Neural progenitor cell (in vitro differentiated cells): ENCODE measurements at places on chromosomes 13 and 19. TPM values are rescaled to one million over a fixed set of nuclear protein-coding genes. Genes with fewer than 3 reads are reported as not detected.

The CEACAM8 gene
- not detected in 2 replicates for total RNA-seq

The FFAR2 gene
- total RNA-seq: not detected in 2 replicates

The FOSB gene
- 2.3 and 5.4 TPM in 2 replicates for total RNA-seq

The TTYH1 gene
- total RNA-seq: 34.2 and 128 TPM in 2 replicates

The KLHL1 gene
- not detected in 2 replicates for total RNA-seq

The C19orf67 gene
- not detected in 2 replicates for total RNA-seq

The COX7A1 gene
- total RNA-seq: not detected in 2 replicates

The LENG1 gene
- total RNA-seq: 2.7 and 5.4 TPM in 2 replicates

The ZNF486 gene
- 23.4 and 26.9 TPM in 2 replicates for total RNA-seq

The ATP1A3 gene
- total RNA-seq: 1.6 TPM in 1 of 2 replicates, not detected in the other

- no peaks in the 10 kb centered on the region for H3K4me1 ChIP-seq
- no peak overlapping the region for H3K4me3 ChIP-seq
- no peaks in the 10 kb centered on the region for H3K36me3 ChIP-seq
- DNase-seq: no peak
Measured at GRCh38 chr13:77040835-77041234, 13.9 kb upstream of the FBXL3 start.

DNA sequence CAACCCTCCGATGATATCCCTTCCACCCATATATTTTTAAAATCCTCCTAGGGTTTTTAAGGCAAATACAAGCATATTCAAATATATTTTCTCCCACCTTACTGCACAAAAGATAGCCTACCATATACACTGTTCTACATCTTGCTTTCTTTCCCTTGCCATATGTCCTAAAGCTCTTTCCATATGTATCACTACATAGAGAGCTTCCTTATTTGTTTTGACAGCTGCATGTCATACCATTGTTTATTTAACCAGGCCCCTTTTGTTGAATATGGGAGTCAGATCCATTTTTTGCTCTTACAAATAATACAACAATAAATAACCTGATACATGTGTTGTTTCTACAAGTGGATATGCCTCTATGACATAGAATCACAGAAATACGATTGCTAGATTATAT is 32.8 kb upstream of the WDFY2 start:
- H3K4me3 ChIP-seq: no peak overlapping the region
- H3K4me1 ChIP-seq: no peaks in the 10 kb centered on the region
- no peaks in the 10 kb centered on the region for H3K36me3 ChIP-seq
- H3K27me3 ChIP-seq: no peaks in the 10 kb centered on the region
- no peak overlapping the region for H3K27ac ChIP-seq

GRCh38 chr13:49326222-49326917 is 78.6 kb downstream of the CDADC1 start:
- H3K27ac ChIP-seq: no peak overlapping the region
- no peaks in the 10 kb centered on the region for H3K27me3 ChIP-seq
- no peaks in the 10 kb centered on the region for H3K4me1 ChIP-seq
- no peaks in the 10 kb centered on the region for H3K36me3 ChIP-seq
- H3K4me3 ChIP-seq: no peak overlapping the region

- H3K4me1 ChIP-seq: peaks cover 7% of the 10 kb centered on the region
- H3K27me3 ChIP-seq: peaks cover 68% of the 10 kb centered on the region
- no peak overlapping the region for H3K27ac ChIP-seq
Measured at GRCh38 chr13:57629821-57630235, 1.7 kb upstream of the PCDH17 start.

DNA sequence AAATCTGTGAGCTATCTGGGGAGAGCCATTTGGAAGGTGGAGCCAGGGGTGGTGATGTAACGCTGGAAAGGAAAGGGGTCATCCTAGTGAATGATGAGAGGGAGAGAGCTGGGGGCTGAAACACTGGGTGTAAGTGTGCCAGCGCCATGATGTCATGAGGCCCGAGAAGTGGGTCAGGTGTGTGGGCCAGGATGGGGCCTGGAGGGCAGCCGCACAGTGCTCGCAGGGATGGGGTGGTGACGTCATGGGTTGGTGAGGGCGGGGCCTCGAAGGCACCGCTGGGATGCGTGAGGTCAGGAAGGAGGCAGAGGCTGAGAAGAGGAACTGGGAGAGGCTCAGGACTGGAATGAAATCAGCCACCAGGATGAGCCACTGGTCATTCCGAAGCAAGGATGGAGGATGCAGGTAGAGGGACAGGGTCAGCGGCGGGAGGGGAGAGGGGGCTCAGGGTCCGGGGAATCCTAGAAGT is 4.4 kb downstream of the CCDC61 start:
- H3K4me3 ChIP-seq: peak overlapping the region; percentile 66
- H3K27me3 ChIP-seq: peaks cover 7% of the 10 kb centered on the region
- no peaks in the 10 kb centered on the region for H3K36me3 ChIP-seq
- peaks cover 11% of the 10 kb centered on the region for H3K4me1 ChIP-seq
- peak; percentile 78 for DNase-seq

GRCh38 chr19:56949626-56950025 is 109.1 kb upstream of the PEG3 start:
- no peak for DNase-seq
- H3K4me1 ChIP-seq: no peaks in the 10 kb centered on the region
- H3K36me3 ChIP-seq: no peaks in the 10 kb centered on the region
- no peaks in the 10 kb centered on the region for H3K27me3 ChIP-seq
- H3K4me3 ChIP-seq: no peak overlapping the region

- peaks cover 63% of the 10 kb centered on the region for H3K4me1 ChIP-seq
- H3K36me3 ChIP-seq: no peaks in the 10 kb centered on the region
- H3K27me3 ChIP-seq: no peaks in the 10 kb centered on the region
Measured at GRCh38 chr13:35789335-35790165, 313.1 kb upstream of the MAB21L1 start.

DNA sequence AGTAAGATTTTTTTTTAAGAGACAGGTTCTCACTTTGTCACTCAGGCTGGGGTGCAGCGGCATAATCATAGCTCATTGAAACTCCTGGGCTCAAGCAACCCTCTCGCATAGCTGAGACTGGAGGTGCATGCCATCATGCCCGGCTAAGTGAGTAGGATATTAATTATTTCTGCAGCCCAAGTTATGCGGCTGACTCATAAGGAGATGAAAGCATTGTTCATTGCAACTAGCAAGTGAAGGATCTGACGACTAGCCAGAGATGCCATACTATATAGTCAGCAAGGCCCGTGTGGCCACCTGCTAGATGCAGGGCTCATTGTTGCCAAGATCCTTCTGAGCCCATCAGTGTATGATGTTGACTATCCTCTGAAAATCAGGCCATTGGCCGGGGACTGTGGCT is 45.2 kb downstream of the ABCC4 start:
- no peak for DNase-seq
- H3K4me1 ChIP-seq: no peaks in the 10 kb centered on the region
- no peaks in the 10 kb centered on the region for H3K27me3 ChIP-seq
- H3K4me3 ChIP-seq: no peak overlapping the region

DNA sequence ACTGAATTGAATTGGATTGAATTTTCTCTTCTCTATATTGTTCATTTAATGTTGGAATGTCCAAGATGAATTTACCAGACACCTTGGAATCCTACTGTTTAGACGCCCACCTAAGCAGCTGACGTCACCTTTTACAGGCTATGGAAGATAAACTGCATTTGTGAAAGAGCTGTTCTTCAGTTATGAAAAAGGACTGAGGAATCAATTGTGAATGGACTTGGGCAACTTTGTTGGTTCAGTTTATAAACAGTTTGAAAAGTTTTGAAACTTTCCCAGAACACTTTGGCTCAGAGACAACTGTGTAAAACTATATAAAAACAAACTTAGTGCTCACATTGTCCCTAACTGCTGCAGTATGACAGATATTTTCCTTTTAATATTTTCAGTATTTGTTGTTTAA is 590.8 kb upstream of the SPRY2 start:
- no peaks in the 10 kb centered on the region for H3K4me1 ChIP-seq
- no peak overlapping the region for H3K27ac ChIP-seq
- no peak overlapping the region for H3K4me3 ChIP-seq
- no peaks in the 10 kb centered on the region for H3K27me3 ChIP-seq
- no peaks in the 10 kb centered on the region for H3K36me3 ChIP-seq
